ENCODE measurements at places on chromosomes 1 and 21.

DNA sequence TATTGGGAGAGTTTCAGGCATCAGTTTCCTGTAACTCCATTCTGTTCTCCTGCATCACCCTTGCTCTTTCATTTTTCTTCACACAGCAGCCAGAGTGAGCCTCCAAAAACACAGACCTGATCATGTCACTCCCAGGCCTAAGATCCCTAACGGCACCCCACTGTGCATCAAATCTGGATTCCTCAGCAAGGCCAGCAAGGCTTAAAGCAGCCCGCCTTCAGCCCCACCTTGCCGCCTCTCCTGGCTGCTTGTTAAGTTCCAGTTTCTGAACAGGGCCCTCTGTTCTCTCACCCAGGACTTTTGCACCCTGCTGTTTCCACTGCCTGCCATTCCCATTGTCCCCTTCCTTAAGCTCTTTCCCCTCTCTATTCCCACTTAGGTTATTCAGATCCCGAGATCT is 29.3 kb downstream of the C1orf116 start:
- DNase-seq, result no peak

- DNase-seq, result no peak
Observed at GRCh38 chr1:9422911-9423505, 116.3 kb upstream of the SLC25A33 start.

GRCh38 chr21:37503848-37504467 is 137.4 kb downstream of the DYRK1A start:
- no peak for DNase-seq

GRCh38 chr21:14306126-14306907 is 76.6 kb downstream of the HSPA13 start:
- DNase-seq, result peak; percentile 33

- no peak for DNase-seq
Observed at GRCh38 chr1:22914633-22915217, 57.9 kb downstream of the LACTBL1 start.

- no peak for DNase-seq
Observed at GRCh38 chr1:4512636-4513035, 141.8 kb upstream of the AJAP1 start.

GRCh38 chr1:159861218-159861617 is 1.2 kb downstream of the VSIG8 start:
- no peak for DNase-seq

DNA sequence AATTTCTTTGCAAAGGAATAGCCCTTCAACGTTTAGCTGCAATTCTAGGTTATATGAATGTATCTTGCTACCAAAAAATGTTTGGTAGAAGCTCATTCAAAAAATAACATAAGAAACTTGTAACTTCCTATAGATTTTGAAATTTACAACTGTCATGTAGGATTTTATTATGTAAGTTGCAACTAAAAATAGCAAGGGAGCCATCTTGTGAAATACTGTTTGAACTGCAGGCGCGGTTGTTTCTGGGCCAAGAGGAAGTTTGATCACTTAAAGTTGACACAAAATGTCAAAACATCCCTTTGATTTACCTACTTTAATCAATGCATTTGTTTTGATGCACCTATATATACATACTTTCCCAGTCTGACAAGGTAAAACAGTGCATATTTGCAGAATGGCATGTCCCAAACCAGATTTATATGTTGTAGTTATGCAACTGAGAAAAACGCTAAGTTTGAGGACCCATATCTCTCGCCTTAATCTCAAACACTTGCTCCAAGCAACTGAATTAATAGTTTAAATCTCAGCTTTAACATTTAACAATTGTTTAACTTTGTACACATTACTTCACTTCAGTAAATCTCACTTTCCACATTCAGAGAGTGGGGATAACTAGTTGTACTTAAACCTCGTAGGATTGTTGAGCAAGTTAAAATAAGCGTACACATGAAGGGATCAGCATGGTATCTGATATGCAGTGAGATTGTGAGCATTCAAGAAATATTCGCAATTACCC is 63.9 kb downstream of the KCNK2 start:
- DNase-seq, result peak; percentile 14

- no peak for DNase-seq
Observed at GRCh38 chr1:151541752-151542151, 1.6 kb downstream of the TUFT1 start.

DNA sequence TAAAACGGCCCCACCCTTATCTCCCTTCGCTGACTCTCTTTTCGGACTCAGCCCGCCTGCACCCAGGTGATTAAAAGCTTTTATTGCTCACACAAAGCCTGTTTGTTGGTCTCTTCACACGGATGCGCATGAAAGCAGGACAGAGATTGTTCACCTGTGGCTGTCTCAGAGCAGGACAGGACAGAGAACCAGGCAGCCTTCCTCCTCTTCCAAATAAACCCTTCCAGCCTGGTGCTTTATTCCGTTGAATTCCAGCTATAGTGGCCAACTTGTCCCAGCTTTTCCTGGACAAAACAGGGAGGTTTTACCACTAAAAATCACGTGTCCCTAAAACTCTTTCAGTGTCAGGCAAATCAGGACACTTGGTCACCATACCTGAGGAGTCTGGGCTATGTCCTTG is 9.5 kb upstream of the DMRTB1 start:
- no peak for DNase-seq

DNA sequence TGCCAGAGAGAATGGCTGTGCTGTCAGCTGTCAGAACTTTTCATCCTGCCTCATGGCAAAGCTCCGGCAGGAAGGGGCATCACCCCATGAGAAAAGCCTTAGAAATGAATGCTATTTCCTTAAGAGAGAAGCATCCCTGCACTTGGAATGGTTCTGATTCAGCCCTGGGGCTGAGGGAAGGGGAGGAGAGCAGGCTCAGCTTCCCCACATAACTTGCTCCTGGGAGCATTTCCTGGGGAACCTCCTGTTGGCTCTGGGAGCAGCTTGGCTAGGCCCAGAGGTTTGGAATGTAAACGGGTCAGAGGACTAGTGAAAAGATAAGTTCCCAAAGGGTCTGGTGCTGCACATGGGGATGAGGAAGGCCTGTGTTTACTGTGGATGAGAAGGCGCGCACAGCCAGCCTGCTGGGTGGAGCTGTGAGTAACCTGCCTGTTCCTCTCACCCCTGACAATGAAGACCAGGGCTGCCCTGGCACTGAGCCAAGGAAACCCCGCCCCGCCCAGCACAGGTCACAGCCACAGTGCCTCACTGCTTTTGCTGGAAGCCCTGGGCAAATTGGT is 5.0 kb downstream of the PRELP start:
- no peak for DNase-seq

DNA sequence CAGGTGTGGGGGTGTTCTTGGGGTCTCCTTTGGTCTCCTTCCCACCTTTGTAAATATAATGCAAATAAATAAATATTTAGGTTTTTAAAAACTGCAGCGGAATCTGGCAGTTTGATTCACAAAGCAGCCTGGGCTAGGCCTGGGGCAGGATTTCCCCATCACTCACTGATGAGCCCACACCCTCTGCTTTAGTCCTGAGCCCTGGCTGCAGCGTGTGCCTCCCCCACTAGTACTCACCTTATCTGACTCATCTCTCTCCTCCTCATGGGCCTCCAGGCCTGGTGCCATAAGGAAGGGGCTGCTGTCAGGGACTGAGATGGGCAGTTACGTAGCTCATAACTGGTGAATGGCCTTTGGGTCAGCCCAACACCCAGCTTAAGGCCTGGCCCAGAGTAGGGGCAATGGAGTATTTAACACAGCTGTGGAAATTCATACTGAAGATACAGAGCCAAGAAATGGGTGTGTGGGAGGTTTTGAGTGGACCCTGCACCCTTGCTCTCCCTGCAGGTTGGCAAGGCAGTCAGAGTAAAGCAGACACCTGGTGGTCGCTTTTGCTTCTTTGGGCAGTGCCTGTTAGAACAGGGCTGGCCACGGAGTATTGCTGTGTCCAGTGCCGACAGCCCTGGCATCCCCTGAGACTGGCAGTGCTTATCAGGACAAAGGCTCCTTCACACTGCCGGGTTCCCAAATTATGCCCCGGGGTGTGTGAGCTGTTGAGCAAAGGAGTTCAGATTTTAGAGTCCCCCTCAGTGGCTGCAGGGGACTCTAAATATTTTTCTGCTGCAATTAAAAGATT is 39.7 kb downstream of the AZIN2 start:
- DNase-seq, result no peak

- peak; percentile 88 for DNase-seq
Observed at GRCh38 chr21:43916691-43917514, 51.9 kb downstream of the AGPAT3 start.

GRCh38 chr1:25559031-25559430 is 15.6 kb downstream of the LDLRAP1 start:
- no peak for DNase-seq

DNA sequence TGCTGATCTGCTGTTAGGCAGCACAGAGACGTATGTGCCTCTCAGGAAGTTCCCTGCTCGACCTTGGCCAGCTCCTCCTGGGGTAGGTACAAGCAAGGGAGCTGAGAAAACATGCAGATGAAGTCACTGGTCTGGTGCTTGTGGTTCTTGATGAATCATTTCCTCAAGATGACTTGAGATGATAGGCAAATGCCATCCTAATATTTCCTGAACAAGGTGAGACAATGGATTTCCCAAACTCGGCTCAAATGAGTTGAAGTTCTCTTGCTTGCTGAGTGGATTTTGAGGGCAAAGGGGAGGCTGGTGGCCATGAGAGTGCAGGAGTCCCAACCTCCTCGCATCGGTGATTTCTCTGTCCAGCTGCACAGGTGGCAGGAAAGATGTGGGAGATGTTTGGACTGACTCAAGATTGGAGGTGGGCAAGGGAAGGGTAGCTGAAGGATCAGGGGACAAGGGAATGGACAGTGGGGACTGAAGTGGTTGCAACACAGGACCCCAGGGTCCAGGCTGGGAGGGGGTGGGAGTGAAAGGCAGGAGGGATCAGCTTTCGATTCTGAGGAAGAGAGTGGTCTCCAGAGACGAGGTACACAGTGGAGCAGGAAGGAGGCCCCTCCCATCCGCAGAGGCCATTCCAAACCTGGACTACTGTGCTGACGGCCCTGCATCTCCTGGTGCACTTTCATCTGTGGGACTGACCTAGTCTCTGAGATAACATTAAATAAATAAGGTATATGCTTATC is 63.9 kb downstream of the CAPN2 start:
- DNase-seq, result peak; percentile 51

GRCh38 chr1:41683681-41684500 is 199.4 kb upstream of the EDN2 start:
- peak; percentile 43 for DNase-seq

- DNase-seq, result no peak
Observed at GRCh38 chr1:212587888-212588510, 20.6 kb upstream of the ATF3 start.

DNA sequence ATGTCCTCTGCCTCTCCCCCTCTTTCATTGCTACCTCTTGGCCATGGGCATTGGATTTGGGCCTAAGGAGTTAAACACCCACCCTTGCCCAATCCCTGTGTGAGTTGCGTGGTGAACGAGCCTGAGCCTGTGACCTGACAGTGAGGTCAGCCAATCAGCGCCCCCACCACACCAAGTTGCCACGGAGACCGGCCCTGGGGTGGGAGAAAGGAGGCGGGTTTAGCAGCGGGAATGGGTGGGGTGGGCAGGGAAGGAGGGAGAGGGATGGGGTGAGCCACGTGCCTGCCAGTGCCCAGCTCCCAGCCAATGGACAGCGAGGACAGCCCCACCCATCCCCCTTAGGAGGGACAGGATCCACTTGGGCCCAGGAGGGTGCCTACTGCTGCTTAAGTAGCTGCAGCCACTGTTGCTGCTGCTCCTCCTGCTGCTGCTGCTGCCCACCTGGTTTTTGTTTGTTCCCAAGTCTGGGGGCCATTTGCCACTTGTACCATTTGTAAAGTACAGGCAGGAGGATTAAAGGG is 9.5 kb downstream of the ZBTB7B start:
- DNase-seq, result no peak

GRCh38 chr1:111404588-111404987 is 22.9 kb downstream of the OVGP1 start:
- DNase-seq, result no peak

GRCh38 chr1:54309631-54310366 is 96.4 kb downstream of the SSBP3 start:
- no peak for DNase-seq

- DNase-seq, result no peak
Observed at GRCh38 chr1:42179900-42180329, 15.4 kb upstream of the GUCA2A start.

DNA sequence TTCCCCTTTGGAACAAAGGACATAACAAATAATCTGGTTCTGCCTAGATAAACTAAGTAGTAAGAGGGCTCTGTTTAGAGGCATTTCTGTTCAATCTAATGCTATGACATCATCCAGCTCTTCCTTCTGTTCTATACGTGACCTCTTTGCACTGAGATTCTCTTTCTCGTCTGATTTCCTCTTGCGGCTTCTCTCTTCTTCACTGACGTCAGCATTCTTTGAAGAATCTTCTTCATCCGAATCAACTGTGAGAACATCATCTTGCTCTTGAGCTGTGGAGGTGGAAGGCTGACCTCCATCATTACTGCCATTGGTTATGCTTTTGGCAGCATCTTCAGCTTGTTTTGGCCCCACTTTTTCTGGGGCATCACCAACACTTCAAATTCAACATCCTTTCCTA is 130.4 kb downstream of the HS2ST1 start:
- no peak for DNase-seq

GRCh38 chr1:41463516-41463915 is 21.0 kb downstream of the EDN2 start:
- no peak for DNase-seq

DNA sequence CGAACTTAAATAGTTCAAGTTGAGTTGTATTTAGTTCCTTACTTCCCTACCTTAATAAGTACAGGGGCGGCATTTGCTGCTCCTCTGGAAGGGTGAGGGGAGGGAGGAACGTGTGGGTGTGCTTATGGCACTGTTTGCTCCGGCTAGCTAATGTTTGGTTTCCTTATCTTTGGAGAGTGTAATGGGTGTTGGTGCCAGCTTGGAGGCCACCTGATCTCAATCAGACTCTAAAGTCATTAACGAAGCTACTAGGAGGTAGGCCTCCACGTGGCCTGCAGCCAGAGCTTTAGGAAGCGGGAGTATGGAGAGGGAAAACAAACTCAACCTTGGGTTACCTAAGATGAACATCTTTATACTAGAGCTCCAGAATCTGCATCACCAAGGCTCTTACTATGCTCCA is 43.0 kb upstream of the RAP1A start:
- no peak for DNase-seq

- DNase-seq, result no peak
Observed at GRCh38 chr1:180143359-180143758, 11.3 kb upstream of the QSOX1 start.

GRCh38 chr1:66331658-66332547 is 202.1 kb upstream of the SGIP1 start:
- peak; percentile 76 for DNase-seq

DNA sequence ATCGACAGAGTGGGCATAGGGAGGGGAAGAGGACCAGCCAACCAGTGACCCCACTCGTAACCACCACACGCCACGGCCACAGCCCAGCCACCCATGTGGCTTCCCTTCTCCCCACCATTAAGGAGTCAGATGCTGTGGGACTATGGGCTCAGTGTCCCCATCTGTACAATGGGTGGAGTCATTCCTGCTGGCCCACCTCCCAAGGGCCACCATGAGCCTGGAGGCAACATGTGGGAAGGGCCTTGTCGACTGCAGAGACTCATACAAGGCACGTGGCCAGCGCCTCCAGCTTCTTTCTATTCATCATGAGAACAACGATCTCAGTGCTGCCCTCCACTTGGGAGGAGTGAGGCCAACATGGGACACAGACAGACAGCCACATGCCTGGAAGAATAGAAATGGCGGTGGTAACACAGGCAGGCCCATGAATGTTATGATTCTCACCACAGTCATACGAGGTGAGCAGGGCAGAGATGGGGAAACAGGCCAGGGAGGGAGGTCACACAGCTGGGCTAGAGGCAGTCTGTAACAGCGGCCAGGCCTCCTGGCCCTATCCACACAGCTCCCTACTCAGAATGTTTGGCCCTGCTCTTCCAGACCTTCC is 16.1 kb downstream of the LRP8 start:
- no peak for DNase-seq

- no peak for DNase-seq
Observed at GRCh38 chr1:223180731-223181321, 37.8 kb upstream of the TLR5 start.

Data from common myeloid progenitor, CD34-positive (primary cell).